Epithelial cell of prostate (primary cell): ENCODE measurements at places on chromosomes 16 and 17.

DNA sequence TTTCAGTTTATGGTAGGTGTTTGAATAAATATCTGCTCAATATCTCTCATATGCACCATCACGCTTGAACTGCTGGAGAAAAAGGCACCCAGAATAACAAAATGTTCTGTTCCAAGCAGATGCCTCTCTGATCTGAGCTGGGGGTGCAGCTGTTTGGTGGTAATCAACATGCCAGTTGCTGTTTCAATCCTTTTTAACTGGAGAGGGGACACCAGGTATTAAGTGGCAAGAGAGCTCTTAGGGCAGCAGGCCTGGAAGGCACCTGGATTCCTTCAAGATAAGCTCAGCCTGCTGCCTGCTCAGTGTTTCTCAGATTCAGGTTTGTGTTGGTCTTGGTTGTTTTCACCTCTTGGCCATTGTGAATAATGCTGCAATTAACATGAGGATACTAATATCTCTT, 27.2 kb upstream of the VAT1L start:
- no peak for DNase-seq

DNA sequence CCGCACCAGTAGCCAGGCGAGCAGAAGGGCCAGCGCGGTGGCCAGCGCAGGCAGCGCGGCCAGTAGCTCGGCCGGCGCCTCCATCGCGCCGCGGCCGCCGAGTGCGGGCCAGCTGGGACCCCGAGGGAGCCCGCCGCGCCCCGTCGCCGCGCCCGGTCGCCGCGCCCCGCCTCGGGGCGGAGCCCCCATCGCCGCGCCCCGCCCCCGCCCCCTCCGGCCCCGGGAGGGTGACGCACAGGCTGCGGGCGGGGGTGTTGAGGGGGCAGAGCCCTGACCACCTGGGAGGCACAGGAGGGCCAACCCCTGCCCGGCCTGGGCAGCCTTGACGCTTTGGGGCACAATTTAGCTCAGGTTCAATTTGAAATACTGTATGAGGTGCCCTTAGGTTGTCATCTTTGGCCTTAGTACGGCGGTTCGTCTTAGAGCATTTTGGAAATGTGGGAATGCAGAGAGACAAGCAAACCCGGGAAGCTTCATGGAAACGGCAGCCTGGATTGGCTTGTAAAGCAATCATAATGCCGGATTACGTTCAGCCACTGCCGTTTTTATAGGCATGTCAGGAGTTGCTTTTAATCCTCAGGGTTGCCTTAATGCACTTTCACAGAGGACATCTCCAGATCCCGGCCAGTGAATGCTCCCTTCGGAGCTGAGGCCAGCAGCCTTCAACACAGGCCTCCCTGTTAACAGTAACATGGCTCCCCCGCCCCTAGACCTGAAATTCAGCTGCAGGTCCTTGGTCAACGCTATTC, at the start of gene MXRA7:
Gene MXRA7, minus strand, starts transcription at position 103 of the 749 bp plus-strand sequence. Its CDS starts 19 bp downstream, at position 84.
- DNase-seq: no peak

- DNase-seq: no peak
Measured at GRCh38 chr17:28570716-28571360, 486 bp downstream of the PIGS start.

DNA sequence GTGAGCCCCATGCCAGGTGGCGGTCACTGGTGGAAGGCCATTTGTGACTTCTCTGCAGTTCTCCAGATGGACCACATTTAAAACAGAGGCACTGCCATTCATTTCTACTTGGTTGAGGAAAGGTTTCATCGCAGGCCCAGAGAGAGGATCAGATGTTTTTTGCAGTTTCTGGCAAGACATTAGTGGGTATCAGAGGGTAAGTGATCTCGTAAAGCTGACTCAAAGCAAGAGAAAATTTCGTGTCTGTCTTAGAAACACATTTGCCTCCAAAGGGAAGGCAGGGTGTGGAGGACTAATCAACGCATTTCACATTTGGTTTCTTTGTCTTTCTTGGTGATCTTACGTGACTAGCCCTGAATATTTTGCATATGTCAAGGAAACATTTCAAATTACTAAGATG, 81.8 kb downstream of the PRKCB start:
- no peak for DNase-seq

- DNase-seq: no peak
Measured at GRCh38 chr16:55856950-55857349, 18.2 kb downstream of the CES5A start.

- no peak for DNase-seq
Measured at GRCh38 chr16:15450624-15451023, 16.2 kb downstream of the BMERB1 start.

DNA sequence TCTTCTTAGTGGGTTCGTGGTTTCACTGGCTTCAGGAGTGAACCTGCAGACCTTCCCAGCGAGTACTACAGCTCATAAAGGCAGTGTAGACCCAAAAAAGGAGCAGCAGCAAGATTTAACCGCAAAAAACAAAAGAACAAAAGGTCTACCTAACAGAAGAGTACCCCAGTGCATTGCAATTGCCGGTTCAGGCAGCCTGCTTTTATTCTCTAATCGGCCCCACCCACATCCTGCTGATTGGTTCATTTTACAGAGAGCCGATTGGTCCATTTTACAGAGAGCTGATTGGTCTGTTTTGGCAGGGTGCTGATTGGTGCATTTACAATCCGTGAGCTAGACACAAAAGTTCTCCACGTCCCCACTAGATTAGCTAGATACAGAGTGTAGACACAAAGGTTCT, 2.0 kb upstream of the ARRB2 start:
- no peak for DNase-seq

GRCh38 chr16:31141489-31142108, 6.1 kb upstream of the PRSS8 start:
- no peak for DNase-seq

GRCh38 chr17:80673152-80673920, 128.7 kb downstream of the RPTOR start:
- DNase-seq: no peak

- DNase-seq: no peak
Measured at GRCh38 chr17:80722661-80723060, 178.0 kb downstream of the RPTOR start.

- no peak for DNase-seq
Measured at GRCh38 chr17:50818261-50818660, 17.1 kb upstream of the WFIKKN2 start.

- no peak for DNase-seq
Measured at GRCh38 chr17:4900231-4901107, 1.1 kb downstream of the C17orf107 start.

- DNase-seq: no peak
Measured at GRCh38 chr17:79082311-79083190, 7.9 kb downstream of the ENGASE start.

- no peak for DNase-seq
Measured at GRCh38 chr16:81779536-81780320, 637 bp downstream of the PLCG2 start.

GRCh38 chr16:75616521-75617010, 6.5 kb downstream of the ADAT1 start:
- no peak for DNase-seq

DNA sequence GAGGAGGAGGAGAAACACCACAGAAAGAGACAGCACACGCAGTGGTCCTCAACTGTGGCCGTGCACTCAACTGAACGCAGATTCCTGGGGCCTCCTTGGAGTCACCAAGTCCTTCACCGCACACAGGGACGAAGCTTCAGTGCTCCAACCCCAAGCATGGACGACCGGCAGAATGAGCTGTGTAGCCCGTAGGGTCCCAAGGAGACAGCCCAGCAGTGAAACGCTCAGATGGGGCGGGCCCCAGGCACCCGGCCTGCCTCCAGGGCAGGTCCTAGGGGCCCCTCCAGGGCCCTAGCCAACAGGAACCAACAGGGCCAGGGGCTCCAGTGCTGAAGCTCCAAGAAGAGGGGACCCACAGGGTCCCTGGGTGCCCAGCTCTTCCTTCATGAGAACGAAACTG, 13.2 kb downstream of the RAB40B start:
- no peak for DNase-seq

DNA sequence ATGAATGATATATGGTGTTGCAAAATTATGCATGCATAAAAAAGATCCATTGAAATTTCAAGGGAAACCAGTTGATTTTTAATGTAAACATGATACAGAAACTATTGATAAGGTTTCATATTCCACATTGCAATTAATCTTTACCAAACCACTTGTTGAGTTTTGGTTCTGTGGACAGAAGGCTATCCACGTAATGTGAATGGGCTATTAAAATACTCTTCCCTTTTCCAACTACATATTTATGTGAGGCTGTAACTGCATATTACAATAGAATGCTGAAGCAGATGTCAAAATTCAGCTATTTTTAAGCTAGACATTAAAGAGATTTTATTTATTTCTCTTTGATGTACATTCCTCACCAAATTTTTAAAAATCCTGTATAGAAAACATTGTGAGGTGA, 33.7 kb upstream of the VPS4A start:
- DNase-seq: no peak

- DNase-seq: no peak
Measured at GRCh38 chr16:66936462-66936861, 1.1 kb downstream of the CES2 start.

DNA sequence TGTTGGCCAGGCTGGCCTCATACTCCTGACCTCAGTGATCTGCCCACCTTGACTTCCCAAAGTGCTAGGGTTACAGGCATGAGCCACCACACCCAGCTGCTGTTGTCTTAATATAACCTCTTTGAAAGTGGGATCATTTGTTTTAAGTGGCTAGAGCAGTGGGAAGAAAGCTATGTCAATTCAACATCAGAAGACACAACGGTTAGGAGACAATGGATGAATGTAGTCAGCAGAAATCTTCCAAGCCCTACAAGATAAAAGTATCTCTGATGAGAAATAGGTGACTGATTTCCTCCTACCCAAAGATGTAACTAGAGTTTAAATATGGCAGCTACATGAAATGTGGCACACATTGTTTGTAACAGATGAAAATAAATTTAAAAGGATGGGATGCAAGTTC, 20.0 kb upstream of the TRIM25 start:
- DNase-seq: no peak

DNA sequence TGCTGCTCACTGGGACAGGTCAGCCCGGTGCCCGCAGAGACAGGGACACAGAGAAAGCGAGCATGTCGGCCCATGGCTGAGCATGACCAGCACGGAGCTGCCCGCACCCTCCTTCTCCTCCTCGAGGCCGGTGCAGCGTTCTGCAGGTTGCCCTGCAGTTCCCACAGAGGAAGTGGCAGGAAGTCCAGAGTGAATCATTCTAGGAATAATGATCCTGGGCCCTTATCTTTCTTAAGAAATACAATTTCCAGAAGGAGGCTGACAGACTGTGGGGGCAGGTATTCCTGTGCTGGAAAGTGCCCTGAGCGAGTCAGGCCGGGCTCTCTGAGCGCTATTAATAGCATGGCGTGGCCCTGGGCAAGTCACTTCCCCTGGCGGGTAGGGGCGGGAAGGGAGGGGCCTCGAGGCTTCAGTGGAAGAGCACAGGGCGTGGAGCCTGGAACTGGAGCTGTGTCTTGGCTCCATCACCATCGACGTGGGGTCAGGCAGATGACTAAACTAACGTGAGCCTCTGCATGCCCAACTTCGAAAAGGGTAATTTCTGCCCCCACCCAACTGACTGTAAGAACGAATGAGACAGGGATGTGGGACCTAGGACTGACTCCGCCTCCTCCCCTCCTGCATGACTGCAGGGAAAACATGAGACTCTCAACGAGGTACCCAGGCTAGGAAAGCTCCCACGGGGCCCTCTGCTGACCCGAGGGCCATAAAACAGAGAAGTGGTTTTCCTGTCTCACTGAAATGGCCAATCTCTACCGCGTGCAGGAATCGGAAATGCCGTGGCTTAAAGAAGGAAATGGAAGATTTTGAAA, 9.8 kb downstream of the TMEM204 start:
- DNase-seq: no peak

- DNase-seq: no peak
Measured at GRCh38 chr17:15967706-15968399, 22.9 kb downstream of the ADORA2B start.

DNA sequence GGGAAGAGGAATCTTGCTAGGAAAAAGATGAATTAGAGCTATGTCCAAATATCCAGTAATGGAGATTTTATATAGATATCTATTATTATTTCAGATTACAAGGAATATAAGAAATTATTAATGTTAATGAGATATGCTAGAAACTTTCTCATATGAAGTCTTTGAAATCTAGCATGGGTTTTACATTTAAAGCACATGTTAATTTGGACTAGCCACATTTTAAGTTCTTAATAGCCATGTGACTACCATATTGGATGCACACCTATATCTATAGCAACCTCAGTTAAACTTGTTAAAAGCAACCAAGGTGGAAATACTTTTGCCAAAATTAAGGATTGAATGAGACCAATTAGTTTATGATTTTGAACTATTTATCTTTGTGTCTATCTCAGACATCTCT, 86.7 kb upstream of the CNTNAP4 start:
- DNase-seq: no peak

DNA sequence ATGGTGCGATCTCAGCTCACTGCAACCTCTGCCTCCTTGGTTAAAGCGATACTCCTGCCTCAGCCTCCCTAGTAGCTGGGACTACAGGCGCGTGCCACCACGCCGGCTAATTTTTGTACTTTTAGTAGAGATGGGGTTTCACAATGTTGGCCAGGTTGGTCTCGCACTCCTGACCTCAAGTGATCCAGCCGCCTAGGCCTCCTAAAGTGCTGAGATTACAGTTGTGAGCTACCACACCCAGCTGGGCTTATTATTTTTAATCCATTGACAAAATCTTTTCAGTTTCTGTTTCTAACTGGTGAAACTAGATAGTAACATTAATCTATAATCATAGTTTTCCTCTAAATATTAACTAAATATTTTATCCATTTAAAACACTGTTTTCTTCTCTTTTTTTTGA, 5.9 kb downstream of the FAM234A start:
- DNase-seq: no peak

DNA sequence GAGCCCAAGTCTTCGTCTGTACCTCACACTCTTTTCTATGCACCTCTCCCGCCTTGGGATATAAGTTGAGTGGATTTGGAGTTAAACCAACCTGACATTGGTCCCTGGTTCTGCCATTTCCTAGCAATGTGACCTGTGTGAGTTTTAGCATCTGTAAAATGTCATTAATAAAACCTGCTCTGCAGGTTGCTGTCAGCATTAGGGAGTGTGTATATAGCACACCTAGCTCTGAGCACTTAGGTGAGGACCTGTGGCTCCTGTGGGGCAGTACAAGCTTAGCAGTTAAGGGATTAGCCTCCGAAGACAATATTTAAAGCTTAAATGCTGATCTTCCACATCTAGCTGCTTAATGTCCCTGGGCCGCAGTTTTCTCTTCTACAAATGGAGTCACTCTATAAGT, 248.0 kb downstream of the TMEM114 start:
- no peak for DNase-seq

DNA sequence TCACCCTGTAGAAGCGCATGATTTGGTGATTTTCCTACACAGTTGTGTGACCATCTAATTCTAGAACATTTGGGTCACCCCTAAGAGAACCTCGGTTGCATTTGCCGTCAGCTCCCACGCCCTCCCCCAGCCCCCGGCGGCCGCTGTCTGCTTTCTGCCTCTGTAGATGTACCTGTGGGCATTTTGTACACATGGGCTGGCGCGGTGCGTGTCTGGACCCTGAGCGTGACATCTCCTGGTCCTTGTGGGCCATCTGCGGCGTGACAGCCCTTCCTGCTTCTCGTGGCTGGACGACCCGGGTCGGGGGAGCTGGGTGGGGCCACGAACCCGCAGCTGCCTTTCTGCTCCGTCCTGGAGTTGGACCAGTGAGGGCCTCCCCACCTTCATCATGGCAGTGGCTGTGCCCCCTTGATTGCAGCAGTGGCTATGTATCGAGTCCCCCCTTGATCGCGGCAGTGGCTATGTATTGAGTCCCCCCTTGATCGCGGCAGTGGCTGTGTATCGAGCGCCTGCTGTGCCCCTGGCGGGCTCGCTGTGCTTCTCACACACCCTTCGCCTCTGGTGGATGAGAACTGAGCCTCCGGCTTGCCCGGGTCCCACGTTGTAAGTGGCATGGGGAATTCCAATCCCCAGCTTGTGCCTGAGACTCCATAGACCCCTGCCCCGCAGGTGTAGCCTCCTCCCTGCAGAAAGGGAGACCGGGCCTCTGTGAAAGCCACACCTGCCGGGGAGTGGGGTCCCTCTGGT, 24.1 kb downstream of the GSE1 start:
- no peak for DNase-seq
